H54 (cell line): ENCODE measurements at places on chromosomes 2 and 18.
A peak's percentile ranks its signal among the peaks of the same experiment; 100 is the strongest.

GRCh38 chr2:189060096-189060642 is 86.0 kb downstream of the COL3A1 start:
- DNase-seq = no peak

DNA sequence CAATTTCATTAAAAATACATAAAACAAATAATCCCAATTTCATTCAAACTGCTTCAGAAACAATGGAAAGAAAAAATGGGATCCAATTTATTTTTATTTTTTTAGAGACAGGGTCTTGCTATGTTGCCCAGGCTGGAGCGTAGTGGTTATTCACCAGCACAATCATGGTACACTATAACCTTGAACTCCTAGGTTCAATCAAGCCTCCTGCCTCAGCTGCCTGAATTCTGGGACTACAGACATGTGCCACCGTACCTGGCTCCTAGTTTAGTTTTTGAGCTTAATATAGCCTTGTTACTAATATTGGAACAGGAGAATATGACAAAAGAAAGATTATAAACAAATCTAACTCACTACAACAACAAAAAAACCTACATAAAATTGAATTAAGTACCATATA is 34.2 kb downstream of the SAP130 start:
- DNase-seq = no peak

DNA sequence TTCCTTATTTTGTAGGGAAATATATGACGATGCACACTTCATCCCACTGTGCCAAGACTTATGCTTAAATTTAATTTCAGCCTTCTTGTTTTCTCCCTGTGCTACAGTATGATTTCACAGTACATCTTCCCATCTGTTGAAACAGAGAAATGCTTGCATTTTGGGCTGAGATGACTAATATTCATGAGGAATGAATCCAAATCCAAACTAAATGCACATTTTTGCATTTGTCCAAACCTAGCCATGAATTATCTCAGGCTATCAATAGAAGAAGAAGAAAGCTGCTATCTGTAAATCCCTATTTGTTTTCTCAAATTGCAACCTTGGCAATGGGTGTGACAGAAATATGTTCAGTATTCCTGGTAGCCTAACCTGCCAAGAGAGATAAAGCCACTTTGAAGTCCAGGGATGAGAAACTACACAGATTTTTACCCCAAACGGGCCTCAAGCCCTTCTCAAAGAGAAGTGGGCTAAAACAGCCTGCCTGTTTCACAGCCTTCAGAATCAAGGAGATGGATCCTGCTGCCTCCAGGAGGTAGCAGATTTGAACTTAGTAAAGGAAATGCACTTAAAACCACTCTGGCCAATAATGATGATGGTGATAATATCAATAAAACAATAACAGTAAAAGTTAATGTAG is 306.9 kb upstream of the NT5C1B start:
- DNase-seq = no peak

- no peak for DNase-seq
These were observed 26.1 kb upstream of the SYT4 start for GRCh38 chr18:43303376-43303775.

DNA sequence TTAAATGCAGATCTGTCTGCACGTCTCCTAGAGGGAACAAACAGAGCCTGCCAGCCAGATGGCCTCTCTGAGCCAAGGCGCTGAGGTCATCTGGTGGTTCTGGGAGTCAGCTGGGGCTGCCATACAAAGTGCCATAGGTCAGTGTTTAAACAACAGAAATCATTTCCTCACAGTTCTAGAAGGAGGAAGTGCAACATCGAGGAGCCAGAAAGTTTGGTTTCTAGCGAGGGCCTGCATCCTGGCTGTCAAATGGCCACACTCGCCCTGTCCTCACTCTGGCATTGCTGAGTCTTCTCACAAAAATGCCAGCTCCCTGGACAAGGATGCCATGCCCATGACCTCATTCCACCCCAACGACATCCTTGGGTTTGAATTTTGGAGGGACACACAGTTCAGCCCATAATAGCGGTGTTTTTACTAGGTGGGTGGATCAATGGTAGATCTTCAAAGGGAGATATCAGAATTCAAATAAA is 59.6 kb downstream of the MYT1L start:
- DNase-seq = peak; percentile 54

GRCh38 chr2:215397632-215398341 is 38.1 kb downstream of the FN1 start:
- no peak for DNase-seq

DNA sequence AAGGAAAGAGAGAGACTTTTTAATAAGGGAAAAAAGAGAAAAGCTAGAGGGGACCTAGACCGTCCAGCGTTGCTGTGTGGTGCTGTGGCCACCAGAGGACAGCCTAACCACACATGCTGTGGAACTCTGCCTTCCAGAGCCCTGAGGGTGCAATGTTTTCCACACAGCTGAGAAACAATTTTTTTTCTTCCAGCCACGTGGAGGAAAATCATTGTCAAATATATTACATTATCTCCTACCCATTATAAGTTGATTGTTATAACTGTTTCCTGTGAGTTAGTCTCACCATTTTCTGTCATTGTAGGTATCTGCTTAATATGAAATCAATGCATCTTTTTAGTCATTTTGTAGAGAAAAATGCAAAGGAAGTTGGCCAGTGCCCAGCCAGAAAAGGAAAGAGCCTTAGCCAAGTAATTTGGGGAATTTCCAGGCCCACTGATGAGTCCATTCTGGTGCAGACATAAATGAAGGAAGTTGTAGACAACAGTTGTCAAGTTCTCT is 5.9 kb upstream of the MRPL19 start:
- DNase-seq = peak; percentile 37

- DNase-seq = peak; percentile 42
These were observed 25.6 kb upstream of the PMAIP1 start for GRCh38 chr18:59874166-59874565.

DNA sequence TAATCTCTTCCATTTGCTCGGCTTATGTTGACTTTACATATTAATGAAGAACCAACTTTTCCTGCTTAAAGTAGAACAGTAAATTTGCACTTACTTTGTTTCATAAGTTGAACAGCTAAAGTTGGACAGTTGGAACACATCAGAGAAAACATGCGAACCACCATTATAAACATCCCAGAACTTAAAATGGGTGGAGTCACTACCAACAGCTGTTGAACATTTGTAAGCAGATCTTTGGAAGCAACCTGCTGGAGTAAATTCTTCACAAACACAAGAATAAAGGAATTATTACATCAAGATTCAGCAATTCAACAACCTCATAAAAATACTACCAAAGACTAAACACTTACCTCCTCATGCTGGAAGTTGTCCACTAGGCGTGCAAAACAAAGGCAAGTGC is 96.4 kb upstream of the DNER start:
- DNase-seq = no peak

- DNase-seq = peak; percentile 9
These were observed 310.2 kb upstream of the FIGN start for GRCh38 chr2:164046040-164046439.

DNA sequence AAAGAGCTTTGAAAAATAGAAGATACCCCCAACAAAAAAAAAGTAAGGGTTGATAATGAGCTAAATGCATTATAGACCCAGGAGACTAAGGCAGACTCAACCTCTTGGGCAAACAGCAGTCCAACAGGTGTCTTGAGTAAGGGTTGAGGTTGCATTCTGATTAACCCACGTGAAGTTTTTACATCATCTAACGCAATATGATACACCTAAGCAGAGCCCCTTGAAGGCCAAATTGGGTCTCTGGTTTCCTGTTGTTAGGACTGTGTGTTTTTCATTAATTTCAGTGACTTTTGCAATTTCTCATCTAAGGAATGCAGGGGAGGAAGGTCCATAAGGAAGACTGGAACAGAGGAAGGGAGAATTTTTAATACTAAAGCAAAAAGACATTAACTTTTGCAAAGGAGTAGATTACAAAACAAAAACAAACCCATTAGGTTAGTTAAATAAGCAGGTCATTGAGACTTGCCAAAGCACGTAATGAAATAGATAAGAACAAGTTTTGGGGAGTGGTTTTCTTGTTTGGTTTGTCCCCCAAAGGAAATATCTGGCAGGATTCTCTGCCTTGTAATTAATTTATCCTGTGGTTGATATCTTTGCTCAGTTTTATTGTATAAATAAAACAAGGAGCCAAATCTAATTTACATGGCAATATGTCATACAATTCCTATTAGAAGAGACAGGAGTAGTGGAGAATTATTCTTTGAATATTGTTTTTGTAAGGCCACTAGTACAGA is 244.3 kb downstream of the ETAA1 start:
- DNase-seq = no peak

- DNase-seq = no peak
These were observed 75.4 kb downstream of the CD8B2 start for GRCh38 chr2:106562268-106563186.

DNA sequence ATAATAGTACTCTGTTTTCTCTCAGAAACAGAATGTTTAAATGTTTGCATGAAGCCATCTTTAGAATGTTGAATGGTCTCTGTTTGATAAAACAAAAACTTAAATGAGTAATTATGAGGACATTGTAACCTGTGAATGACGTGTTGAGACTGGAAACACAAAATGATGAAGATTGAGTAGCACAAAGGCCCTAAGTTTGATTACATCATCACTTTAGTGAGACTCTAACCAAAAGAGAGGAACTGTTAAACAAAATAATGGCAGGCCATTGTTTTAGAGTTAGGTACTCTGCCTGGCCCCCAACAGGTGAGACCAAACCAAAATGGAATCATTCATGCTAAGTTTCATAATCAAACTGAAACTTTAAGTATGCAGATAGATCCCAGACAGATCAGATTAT is 1561.7 kb upstream of the SLC39A10 start:
- DNase-seq = no peak

- peak; percentile 53 for DNase-seq
These were observed 91.0 kb downstream of the CTIF start for GRCh38 chr18:48629730-48630324.

DNA sequence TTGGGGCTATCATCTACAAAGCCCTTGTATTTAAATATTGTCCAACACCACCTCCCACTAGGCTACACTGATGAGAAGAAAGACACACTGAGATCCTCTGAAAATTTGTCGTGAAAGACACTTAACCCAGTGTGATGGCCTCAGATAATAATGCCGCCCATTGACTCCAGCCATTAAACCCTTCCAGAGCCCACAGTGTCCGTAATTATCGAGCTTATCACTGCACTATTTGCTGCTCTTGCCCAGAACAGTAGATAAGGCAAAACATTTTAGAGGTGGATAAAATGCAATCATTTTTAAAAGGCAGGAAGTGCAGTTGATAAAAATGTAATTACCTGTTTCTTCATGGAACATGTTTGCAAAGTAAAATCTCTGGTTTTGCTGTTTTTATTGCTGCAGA is 121.3 kb upstream of the DDX18 start:
- no peak for DNase-seq

DNA sequence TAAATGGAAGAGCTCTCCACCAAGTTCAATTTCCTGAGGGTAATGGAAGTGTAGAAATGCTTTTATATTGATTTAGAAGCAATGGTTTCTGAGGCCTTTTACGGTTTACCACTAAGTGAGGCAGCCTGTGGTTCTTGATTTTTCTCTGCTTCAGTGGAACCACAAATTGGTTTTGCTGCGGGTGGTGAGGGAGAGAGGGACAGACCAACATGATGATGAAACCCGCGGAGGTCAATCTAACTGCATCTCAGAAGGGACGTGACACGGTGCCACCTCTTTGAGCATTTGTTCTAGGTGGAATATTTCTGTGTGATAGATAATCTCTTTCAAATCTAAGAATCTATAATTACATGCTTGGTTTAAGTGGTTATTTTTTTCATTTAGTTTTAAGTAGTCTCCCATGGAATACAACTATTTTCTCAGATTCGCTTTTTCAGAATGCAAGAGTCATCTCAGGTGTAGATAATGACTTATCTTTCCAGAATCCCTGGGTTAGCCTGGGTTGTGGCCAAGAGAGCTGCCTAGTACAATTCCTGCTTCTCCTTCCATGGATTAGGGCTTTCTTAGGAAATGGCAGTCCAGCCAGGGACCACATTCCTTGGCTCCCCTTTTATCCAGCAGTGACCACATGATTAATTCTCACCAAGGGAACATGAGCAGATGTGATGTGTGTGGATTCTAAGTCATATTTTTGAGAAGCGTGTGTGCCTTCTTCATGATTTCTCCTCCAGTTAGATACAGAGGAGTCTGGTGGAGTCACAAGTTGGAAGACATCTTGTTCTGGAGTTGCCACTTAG is 52.5 kb downstream of the KCNE4 start:
- DNase-seq = no peak

DNA sequence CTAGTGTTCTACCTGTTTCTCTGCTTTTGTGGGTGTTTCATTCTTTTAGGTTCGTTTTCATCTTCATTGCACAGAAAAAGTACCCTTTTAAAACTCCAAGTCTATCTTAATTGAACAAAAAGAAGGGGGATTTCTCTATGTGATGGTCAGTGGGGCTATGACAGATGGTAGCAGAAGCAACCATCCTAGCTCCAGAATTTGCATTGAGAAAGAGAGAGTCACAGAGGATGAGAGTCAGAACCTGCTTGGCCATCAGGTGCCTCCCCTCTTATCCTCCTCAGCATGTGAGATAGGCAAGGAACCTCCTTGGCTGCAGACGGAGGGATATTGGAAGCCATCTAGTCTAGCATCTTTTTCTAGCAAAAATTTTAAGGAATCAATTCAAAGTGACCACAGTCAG is 398.0 kb upstream of the DCC start:
- DNase-seq = no peak
